Right lobe of liver (tissue), 6 donors: ENCODE measurements at places on chromosomes 1 and 21. TPM values are rescaled to one million over a fixed set of nuclear protein-coding genes. Genes with fewer than 3 reads are reported as not detected.

DNA sequence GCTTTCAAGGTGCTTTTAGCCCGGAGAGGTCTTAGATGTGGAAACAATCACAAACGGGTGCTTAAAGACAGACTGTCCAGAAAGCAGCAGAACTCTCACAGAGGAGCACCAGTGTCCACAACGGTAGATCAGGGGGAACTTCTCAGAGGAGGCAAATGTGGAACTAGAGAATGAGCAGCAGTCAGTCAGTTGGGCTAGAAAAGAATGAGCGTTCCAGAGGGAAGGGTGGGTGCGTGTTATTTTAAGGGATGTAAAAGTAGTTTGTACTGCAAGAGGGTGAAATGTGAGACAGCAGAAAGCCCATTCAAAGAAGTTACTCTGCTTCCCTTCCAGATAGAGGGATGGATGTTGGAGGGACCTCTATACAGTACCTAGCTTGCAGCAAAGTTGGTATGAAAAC, 30.9 kb downstream of the RGS5 start:
- no peak for DNase-seq

DNA sequence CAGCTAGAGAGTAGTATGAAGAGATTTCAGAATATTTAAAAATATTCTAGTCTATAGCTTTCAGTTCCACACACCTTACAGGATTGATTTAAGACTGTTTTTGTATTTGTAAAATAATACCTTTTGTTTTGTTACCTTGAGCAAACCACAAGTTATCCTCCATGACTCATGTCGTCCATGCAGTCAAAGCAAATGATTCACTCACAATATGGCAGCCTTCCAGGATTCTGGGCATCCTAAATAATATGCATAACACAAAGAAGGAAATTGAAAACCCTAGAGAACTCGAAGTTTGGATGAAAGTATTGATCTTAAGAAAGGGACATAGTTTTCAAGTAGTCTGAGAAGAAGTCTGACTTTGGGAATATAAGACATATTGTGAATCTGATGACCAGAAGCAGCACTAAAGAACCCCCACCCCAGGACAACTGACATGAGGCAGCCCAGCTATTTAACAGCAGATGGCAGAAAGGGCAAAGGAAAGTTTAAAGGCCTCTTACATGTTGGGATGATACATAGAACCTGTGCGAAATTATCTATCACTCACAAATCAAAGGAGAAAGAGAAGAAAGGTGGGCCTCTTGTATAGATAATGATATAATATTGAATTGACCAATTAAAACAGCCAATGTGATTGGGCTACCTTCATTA, 857.9 kb downstream of the BRINP3 start:
- DNase-seq = no peak

DNA sequence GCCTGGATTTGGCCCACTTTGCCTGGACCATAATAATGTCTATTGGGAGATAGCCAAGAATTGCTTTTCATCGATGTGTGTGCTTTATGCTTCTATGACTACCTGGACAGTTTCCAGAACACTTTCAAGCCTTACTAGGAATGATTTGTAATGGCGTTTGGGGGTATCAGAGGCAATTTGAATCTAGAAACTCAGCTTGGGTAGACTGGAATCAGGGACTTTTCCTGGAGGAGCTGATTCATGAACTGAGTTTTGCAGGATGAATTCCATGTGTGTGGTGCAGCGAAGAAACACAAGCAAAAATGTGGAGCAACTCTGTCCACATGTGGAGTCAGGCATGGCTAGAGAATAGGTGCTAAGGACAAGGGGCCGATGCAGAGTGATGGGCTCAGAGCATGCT, 11.9 kb upstream of the TMEM61 start:
- no peak for DNase-seq

Gene B3GALT5
- 0.06 TPM for total RNA-seq

DNA sequence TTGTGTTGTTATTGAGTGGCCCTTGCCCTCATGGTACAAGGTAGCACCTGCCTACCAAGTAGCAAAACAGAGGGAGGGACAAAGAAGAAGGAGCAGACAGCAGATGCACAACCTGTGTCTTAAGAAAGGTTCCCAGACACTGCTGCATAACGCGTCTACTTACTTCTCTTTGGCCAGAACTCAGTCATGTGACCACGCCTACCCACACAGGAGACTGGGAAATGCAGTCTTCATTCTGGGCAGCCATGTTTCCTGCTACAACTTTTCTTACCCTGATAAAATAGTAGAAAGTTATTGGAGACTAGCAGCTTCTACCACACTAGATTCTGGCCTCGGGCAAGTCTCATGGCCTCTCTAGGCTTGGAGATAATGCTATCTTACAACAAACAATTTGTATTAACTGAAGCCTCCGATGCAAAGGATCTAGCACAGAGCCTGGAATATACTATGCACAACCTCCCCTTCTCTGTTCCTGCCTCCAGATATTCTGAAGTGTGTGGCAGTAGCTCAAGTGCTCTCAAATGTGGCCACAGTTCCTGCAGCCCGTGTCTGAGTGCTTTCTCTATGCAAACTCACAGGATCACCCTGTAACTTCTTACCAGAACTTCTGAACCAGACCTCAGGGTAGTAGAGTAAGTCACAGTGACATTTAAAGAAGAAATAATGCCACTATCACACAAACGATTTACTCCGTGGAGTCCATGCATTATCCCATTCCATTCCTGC, 34.1 kb upstream of the BTG2 start:
- DNase-seq = no peak

- peak; percentile 73 for DNase-seq
These were observed 673 bp downstream of the CD46 start for GRCh38 chr1:207752456-207752998.

Gene GUCA2A
- not detected for total RNA-seq

GRCh38 chr1:187054862-187055757, 226.4 kb downstream of the PLA2G4A start:
- no peak for DNase-seq
